Activated effector memory CD4-positive, alpha-beta T cell treated with Interleukin-2 at 50 U/mL for 16 hours (primary cell): ENCODE measurements at places on chromosomes 12 and 14.

DNA sequence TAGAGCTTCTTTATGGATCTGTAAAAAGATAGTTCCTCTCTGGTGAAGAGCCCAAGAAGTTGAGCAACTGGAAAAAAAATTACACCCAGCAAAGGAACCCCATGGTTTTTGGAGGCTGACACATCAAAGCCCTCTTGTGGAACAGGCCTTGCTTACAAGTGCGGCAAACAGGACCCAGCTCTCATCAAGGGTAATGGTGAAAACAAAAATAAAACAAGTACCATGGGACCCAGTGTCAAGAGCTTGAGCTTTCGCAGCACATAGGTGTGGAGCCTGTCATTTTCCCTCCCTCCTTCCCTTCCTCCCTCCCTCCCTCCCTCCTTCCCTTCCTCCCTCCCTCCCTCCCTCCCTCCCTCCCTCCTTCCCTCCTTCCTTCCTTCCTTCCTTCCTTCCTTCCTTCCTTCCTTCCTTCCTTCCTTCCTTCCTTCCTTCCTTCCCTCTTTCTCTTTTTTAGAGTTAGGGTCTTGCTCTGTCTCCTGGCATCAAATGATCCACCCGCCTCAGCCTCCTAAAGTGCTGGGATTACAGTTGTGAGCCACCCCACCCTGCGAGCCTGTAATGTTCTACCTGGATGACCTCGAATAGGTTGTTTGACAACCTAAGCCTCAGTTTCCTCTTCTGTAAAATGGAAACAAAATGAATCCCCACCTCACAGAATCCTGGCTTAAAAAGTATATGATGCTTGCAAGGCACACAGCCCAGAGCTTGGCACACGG lies 114.3 kb upstream of the RPH3A start:
- no peak for DNase-seq

GRCh38 chr14:74865156-74865555 lies 10.8 kb downstream of the PROX2 start:
- DNase-seq, result no peak

DNA sequence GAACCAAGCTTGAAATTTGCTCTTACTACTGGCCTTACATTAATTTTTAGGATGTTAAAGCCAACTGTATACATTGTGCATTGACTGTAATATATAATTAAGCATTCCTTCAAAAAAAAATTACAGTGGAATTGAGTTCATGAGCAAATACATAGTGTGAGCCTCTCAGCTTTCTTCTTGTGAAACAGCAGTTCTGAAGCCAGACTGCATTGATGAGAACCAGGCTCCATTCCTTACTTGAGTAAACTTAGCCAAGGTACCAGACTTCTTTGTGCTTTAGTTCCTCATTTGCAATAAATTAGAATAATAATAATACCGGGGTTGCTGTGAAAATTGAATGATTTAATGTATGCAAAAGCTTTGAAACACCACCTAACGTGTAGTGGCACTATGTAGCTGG lies 169.5 kb downstream of the ANO4 start:
- DNase-seq, result no peak

- no peak for DNase-seq
Observed at GRCh38 chr12:107732365-107732764, 28.6 kb downstream of the PRDM4 start.

DNA sequence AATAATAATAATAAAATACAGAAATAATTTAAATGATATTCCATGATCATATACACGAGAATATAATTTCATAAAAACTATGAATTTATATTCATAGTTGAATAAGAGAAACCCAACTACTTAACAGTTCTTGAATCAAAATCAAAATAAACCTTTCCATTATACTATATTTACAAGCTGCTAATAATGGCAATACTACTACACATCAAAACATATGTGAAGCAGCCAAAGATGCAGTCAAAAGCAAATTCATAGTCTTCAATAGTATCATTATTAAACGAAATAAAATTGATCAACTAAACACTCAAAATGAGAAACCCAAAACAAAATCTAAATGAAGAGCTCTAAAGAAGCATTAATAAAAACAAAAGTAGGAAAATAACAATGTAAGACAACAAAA lies 197.1 kb downstream of the TMEM132D start:
- DNase-seq, result no peak

DNA sequence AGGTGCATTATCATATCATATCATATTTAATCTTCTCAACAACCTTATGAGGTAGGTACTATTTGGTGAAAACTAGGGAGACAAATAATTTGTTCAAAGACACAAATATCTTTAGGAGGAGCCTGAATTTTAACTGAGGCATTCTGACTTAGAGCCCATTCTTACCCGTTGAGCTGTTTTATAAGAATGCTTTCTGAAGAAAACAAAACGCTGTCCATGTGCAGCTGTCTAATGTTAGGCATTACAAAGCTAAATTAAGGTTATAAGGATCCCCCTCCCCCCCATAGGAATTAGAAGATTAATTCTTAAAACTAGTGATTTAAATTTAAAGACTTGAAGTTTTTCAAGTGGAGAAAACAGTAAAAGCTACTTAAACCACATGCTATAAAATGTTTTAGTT lies 6.4 kb downstream of the KTN1 start:
- no peak for DNase-seq

DNA sequence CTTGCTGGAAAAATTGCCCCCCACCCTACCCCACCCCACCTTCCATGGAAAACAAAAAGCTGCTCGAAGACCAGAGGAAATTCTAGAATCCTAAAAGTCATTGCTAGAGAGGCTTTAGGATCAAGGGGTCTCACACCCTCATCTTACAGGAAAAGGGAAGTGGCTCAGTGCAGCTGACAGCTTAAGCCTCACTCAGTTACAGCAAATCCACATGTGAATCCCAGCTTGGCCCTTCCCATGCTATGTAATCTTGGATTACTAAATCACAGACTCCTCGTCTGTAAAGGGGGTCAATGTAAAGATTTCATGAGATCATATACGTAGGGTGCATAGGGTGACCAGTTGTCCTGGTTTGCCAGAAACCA lies 25.9 kb downstream of the CMKLR1 start:
- DNase-seq, result no peak

DNA sequence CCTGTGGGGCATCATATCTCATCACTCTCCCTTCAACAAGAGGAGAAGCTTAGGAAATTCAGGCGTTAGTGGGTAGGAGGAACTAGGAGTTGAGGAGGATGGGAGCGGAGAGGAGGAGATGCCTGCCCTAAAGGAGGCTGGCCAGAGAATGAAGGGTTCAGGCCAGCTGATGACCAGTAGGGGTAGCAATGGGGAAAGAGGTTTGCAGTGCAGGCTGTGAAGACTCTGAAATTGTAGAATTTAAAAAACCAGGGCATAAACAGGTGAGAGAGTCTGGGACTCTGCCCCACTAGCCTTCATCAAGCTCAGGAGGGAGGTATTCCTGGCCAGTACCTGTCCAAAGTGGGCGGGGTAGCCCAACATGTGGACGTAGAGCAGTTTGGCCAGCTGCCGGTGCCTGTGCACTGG lies 809 bp downstream of the AP1G2 start:
- DNase-seq, result no peak

DNA sequence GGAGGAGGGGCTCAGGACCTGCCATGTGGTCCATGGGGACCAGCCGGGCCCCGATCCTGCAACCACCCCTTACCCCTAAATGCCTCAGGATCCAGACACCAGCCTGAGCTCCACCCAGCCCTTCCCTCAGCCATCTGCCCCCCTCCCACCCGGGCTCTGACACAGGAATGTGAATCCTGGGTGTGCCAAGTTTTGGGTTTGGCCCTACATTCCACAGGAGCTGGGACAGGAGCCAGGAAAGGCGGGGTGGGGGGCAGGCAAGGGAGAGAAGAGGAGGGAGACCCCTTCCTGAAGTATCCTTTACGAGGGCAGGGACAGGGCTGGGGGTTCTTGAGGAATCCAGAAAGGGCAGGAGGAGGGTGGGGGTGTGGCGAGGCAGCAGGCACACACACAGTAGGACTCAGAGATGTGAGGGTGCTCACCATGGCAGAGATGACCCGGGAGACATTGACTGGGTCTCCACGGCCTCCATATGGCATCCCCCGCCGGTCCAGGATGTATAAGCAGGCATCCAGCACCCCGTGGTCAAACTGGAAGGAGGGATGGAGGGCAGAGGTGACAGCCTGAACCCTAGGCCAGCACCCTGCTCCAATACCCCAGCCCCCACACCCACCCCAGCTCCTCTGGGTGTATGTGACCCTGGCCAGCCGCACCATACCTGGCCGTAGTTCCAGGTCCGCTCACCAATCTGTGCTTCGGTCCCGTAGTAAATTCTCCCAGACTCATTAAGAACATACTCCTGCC lies 3.5 kb downstream of the TGM1 start:
- DNase-seq, result no peak

DNA sequence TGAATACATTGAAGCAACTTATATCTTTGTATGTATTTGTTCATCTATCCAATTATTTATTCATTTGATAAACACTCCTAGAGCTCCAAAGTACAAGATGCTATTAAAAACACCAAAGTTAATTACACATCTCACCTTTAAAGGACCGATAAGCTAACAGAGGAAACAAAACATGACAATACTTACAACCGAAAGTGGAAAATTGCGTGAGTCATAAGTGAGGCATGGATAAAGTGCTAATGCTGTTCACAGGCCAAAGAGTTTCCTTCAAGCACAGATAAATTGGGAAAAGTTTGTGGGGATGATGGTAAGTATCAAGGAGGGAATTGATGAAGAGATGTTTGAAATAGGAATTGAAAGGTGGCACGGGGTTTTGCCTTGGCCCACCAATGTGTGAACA lies 172.8 kb upstream of the KITLG start:
- DNase-seq, result no peak

- no peak for DNase-seq
Observed at GRCh38 chr12:90989686-90990111, 15.1 kb downstream of the EPYC start.

GRCh38 chr12:50271724-50272247 lies 11.5 kb downstream of the LIMA1 start:
- no peak for DNase-seq

DNA sequence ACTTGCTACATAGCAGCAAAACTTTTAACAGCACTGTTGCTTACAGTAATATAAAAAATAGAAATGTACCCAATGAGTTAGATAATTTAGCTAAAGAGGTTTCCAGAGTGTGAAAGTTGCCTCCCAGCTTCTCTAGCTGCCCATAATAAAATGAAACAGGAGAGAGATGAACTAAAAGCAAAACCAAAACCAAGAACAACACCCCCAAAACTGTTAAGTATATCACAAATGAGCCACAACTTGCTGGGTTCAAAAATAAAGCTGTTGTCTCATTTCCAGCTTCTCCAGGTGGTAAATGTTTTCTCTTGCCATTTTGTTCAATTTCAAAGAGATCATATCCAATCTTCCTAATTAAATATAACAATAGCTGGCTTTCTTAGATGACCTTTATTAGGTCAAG lies 614.0 kb downstream of the ETNK1 start:
- no peak for DNase-seq

- no peak for DNase-seq
Observed at GRCh38 chr12:82514880-82515279, 156.6 kb downstream of the METTL25 start.

- no peak for DNase-seq
Observed at GRCh38 chr12:111600205-111600642, 1.1 kb upstream of the ATXN2 start.

DNA sequence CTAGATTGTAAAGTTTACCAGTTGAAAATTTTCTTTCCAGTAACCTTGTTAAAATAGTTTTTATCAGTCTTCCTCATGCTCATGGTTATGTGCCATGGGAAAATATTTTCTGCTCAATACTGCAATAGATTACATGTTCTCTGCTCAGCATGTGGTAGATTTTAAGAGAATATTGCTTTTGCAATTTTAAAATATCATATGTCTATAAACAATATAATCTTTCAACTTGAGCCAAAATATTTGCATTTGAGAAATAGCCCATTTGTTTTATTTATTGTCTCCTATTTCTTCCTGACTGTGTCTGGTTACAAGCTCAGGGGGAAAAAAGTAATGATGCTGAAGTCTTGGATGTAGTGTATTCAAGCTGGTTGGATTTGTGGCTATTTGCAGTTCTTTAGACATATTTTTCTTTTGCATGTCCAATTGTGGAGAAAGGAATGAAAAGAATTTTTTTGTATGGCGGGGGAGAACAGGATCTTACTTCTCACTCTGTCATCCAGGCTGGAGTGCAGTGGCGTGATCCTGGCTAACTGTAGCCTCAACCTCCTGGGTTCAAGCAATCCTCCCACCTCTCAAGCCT lies 342.6 kb upstream of the NAV3 start:
- DNase-seq, result no peak

DNA sequence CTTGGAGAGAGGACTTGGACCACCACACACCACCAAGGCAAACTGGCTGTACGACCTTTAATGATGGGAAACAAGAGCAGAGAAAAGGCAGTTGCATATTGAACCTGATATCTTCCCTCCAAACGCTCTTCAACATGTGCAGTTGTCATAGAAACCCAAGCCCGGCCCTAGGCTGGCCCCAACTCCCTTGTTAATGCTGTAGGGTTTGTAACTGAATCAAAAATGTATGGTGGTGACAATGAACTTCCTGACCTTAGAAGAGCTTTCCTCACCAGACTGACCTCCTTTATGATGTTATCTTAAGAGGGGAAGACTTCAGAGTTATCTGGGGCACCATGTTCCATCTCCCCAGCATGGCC lies 12.3 kb downstream of the APOLD1 start:
- DNase-seq, result no peak

DNA sequence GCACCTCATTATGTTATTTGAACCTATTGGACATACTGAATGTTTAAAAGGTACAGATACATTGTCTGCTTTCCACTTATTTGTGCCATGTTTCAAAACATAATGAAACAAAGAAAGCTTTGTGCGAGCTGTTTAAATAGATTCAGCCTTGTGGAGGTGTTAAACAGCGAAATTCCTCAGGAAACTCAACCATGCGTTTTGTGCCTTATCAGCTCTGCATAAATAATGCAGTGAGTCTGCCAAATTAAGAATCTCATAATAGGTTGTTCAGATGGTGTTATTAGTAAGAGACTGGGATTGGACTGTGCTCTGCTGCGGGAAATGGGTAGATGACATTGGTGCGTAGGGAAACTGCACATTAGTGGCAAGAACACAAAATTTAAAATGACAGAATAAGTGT lies 163.7 kb upstream of the CLEC14A start:
- no peak for DNase-seq

- no peak for DNase-seq
Observed at GRCh38 chr14:59819446-59820088, 51.0 kb downstream of the RTN1 start.

DNA sequence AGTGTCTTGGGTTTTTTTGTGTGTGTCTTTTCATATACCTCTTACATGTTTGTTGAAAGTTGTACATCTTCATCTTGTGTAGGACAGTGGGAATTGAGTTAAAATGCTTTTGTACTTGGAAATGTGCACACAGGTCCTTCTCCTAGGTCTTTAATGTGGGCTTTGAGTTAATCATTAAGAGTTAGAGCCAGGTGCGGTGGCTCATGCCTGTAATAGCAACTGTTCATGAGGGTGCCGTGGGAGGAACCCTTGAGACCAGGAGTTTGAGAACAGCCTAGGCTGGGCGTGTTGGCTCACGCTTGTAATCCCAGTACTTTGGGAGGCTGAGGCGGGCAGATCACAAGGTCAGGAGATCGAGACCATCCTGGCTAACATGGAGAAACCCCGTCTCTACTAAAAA lies 13.9 kb downstream of the CLECL1 start:
- DNase-seq, result no peak
